SHP77 (cell line): ENCODE measurements at places on chromosomes 11 and 22.
A peak's percentile ranks its signal among the peaks of the same experiment; 100 is the strongest.

- DNase-seq = no peak
Measured at GRCh38 chr22:17990147-17990546, 34.2 kb downstream of the MICAL3 start.

- DNase-seq = no peak
Measured at GRCh38 chr11:72735495-72736027, 16.6 kb downstream of the ARAP1 start.

- DNase-seq = no peak
Measured at GRCh38 chr11:103849366-103849765, 187.1 kb upstream of the DDI1 start.

- DNase-seq = no peak
Measured at GRCh38 chr22:46650078-46650810, 30.1 kb downstream of the GRAMD4 start.

GRCh38 chr11:11752679-11753078 is 89.1 kb upstream of the USP47 start:
- no peak for DNase-seq

GRCh38 chr11:98177925-98178324 is 842.8 kb upstream of the CNTN5 start:
- DNase-seq = no peak

DNA sequence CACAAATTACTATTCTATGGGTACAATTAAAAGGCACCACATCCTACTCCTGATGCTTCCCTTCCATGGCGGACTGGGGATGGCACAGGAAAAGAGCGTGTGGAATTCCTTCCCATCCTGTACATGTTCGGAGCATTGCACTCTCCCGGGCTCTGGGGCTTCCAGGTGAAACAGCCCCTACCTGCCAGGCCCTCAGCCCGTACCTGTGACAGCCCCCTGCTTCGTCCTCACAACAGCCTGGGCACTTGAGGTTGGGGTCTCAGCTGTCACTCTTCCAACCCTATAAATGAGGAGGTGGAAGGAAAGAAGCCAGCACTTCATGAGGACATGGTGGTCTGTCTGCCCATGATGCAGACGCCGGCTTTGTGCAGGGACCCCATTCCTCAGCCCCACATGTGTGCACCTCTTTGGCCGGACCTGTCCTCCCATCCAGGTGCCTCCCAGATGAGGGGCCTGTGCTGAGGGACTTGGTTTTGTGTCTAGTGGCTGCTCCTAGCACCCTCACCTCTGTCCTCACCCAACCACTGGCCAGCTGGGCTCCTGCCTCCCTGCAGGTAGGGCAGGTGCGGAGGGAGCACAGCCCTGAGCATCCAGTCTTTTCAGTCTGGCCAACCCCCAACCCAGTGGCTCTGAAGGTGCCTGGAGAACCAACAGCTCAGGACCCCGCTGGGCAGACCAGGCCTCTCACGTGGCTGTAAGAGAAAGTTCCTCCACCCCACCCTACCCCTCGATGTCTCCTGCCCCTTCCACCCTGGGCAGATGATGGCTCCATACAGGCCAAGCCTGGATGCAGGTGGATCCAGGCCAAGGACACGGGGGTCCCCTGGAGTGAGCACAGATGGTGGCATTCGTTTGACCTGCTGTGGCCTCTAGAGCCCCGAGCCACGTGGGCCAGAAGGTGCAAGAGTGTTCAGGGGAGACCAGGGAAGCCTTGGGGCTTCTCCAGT is 23.4 kb upstream of the WNT7B start:
- no peak for DNase-seq

DNA sequence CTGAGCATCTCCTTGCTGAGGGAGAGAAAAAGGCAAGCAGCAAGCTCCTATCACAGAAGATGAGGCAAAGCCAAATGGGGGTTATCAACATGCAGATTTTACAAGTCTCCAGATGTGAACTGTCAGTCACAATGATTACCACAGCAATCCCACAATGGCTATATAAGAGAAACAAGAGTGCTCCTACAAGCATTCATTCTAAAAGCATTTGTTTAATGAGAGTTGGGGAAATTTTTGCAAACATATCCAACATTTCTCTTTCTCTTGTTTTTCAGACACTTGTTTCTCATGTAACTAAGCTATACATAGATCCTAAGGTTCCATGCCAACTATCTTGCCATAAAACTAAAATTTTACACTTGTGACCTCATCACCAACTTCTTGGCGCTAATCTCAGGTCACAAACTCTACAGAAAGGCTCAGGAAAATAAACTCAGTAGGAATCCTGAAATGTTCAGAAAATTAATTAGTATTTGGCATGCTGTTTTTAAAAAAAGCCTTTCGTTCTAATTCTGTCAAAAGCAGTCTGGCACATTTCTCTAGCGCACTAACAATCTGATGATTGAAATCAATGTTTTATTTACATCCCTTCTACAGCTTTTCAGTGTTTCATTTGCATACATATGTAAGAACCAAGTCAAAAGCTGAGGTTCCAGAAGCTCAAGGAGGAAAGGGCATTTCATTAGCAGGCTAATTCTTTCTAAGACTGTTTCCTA is 199.5 kb downstream of the TTC28 start:
- no peak for DNase-seq

DNA sequence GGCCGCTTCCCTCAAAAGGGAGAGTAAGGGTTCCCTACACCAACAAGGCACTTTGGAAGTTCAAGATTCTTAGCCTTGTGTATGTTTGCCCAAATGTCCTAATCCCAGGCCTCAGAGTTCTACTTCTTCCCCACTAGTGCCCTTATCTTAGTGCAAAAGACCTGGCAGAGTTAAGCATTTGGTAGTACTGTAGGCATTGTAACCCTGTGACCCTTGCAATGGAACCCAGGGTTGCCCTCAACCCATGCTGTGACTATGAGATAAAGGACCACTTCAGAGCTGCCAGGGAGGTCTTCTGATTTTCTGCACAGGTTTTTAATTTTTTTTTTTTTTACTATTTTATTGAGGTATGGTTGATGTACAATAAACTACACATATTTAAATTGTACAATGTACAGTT is 65.1 kb downstream of the C11orf65 start:
- DNase-seq = no peak

- DNase-seq = no peak
Measured at GRCh38 chr22:29720811-29721323, 1.1 kb downstream of the CABP7 start.

DNA sequence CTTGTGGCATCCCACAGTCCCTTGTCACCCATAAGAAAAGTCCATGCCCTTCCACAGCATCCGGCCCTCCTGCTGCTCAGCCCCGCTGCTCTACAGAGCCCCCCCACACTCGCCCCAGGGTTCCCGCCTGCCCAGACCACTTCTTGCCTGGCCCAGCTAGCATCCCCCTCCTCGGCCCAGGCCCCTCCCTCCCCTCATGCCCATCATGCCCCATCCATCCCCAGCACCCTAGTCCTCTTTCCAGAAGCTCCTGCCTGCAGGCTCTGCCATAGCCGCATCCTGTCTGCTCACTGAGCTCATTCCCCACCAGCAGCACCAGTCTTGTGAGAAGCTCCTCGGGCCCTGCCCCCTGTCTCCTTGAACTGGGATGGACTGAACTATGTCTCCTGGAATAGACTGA is 54.4 kb downstream of the LINC01488 start:
- no peak for DNase-seq

GRCh38 chr11:126375726-126376125 is 20.2 kb downstream of the ST3GAL4 start:
- DNase-seq = no peak

- DNase-seq = no peak
Measured at GRCh38 chr22:22144858-22145257, 99.7 kb upstream of the VPREB1 start.

DNA sequence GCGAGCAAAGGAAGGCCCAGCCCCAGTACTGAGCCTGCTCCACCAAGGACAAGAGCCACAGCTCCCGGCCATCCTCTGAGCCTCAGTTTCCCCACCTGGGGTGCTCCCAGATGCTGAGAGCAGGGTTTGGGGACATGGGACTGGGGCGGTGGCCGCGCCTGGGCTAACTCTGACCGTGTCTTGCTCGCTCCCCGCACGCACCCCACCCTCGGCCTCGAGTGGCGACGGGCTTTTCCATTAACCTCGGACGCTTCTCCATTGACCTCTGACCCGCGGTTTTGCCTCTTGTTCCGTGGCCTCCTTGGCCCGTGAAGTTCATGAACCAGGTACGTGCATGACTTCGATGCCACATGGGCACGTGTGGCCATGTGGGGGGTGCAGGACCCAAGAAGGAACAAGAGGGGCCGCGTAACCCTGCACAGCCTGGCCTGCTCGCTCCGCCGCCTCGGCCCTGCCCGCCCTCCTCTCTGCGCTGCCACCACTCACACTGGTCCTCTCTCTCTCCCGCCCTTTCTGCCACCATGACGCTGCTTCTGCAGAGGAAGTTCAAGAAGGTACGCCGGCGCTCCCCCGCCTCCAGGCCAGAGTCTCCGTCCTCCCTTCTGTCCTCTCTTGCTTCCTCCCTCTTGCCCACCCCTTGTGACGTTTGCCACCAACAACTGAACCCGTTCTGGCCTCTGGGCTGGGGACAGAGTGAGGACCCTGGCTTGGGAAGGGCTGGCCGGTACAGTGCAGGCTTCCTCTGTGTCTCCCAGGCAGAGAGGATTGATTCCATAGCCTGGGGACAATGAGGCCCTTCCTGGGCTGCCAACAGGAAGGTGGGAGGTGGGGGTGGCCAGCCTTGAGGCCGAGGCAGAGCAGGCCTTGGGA is 6.9 kb downstream of the TNNT3 start:
- no peak for DNase-seq

- peak; percentile 83 for DNase-seq
Measured at GRCh38 chr22:19984201-19984753, 32.3 kb downstream of the ARVCF start.

- no peak for DNase-seq
Measured at GRCh38 chr22:37982938-37983859, 1.2 kb downstream of the SOX10 start.

GRCh38 chr11:44818110-44818509 is 91.3 kb downstream of the TSPAN18 start:
- no peak for DNase-seq

DNA sequence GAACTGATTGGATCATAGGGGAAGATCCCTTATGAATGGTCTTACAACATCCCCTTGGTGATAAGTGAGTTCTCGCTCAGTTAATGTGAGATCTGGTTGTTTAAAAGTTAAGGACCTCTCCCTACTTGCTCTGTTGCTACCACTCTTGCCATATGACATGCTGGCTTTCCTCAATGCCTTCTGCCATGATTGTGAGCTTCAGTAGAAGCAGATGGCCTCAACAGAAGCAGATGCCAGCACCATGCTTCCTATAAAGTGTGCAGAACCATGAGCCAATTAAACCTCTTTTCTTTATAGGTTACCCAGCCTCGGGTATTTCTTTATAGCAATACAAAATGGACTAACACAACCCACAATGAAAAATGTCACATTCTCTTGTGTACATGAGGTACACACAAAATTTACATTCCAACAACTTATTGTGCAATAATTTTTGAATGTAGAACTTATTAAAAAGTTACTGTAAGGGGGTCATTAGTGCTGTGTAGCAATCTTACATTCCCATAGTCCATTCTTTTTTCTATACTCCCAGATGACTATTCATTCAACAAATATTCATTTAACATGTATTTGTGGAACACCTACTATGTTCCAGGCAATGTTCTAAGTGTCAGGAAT is 10.3 kb downstream of the CYP2R1 start:
- no peak for DNase-seq

- DNase-seq = no peak
Measured at GRCh38 chr22:36027935-36028645, 534 bp downstream of the RBFOX2 start.

DNA sequence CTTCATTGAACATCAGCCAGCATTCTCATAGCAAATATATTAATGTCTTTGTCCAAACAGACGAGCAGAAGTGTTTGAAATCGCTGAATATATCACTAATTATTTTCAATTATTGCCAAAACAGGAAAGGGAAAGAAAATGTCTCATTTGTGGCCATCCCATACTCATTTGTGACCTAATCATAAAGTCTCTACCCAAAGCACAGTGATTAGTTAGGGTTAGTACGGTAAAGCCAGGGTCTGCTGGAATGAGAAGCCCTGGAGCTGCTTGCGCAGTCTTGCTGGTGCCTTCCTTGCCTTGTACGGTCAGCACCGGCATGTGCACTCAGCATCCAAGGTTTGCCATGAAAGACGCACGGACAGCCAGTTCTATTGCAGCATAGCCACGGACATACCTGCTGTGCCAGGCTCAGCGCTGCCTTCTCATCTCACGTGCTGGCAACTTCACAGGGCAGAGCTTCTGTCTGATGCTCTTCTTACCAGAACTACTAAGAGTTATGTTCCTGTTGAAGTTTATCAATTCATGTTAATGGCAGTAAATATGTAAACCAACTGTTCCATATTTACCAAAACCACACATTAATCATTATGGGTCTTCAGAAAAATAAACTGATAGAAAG is 74.7 kb upstream of the POU2AF2 start:
- no peak for DNase-seq

DNA sequence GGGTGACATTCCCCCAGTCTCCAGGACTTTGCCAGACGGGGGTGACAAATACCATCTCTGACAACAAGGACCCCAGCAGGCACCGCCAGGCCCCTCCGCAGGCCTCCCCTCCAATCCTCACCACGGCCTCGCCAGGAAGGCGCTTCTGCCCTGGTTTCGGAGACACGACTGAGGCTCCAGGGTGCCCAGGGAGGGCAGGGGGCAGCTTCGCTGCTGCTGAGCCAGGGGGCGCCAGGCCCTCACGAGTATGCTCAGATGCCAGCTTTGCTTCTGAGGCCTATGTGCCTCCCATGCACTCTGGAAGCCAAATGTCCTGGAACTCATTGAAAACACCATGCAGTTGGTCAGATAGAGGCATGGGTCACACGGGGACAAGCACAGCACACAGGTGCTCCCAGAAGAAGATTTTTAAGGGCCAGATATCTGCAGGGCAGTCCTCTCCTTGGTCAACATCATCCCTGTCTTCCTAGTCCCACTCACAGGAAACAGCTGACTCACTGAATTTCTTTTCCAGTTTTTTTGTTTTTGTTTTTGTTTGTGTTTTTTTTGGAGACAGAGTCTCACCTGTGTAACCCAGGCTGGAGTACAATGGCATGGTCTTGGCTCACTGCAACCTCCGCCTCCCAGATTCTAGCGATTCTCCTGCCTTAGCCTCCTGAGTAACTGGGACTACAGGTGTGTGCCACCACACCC is 19.9 kb downstream of the BID start:
- DNase-seq = peak; percentile 27

DNA sequence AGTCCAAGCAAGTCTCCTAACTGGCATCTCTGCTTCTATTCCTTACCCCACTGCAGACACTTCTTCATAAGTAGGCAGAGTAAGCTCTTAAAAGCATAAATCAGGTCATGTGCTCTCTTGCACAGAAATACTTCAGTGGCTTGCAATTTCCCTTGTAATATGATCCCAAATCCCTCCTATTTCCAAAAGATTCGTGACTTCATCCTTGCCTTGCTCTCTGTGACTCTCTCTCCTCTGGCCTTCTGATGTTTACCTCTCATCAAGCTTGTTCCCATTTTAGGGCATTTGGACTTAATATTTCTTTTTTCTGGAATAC is 37.4 kb upstream of the NCR3LG1 start:
- DNase-seq = no peak

DNA sequence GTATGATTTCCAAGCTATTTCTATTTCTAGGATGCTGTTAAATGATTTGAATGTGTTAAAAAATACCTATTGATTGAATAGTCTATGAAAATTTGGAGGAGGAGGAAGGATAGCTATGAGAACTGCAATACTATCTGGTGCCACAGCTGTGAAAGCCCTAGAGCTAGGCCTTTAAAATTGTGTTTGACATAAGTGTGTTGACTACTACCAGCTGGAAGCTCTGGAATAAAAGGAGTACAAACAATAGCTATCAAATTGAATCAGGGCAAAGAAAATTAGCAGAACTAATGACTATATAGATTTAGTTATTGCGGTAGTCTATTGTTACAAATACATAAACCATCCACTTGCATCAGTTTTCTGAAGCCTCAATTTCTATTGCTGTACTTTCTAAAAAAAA is 124.8 kb upstream of the CNTN5 start:
- DNase-seq = no peak

GRCh38 chr11:78791964-78792363 is 217.3 kb upstream of the NARS2 start:
- no peak for DNase-seq
